ENCODE measurements at places on chromosomes 5 and 9.

- no peak for DNase-seq
Observed at GRCh38 chr9:135565636-135566035, 4.1 kb downstream of the PAEP start.

- DNase-seq: no peak
Observed at GRCh38 chr9:27470291-27470856, 53.7 kb upstream of the IFNK start.

GRCh38 chr5:146965761-146966659 is 87.5 kb upstream of the PPP2R2B start:
- DNase-seq: no peak

GRCh38 chr5:41962491-41962890 is 37.4 kb downstream of the FBXO4 start:
- no peak for DNase-seq

GRCh38 chr9:133492061-133493021 is 13.4 kb upstream of the SLC2A6 start:
- no peak for DNase-seq

DNA sequence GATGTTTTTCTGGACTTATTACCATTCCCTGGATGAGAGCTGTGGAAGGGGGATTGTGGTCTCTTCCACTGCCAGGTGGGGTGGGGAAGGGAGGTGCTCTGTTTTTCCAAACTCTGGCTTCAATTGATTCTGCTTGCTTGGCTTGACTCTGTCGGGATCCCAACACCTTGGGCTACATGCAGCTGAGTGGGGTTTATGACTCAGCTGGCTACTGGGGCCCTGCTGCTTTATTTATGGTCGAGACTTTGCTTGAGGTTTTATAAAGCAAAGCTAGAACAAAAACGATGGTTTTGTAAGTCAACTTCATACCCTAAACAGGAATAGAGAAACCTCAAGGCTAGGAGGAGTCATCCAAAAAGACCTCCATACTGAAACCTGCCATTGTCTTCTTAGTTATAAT is 76.3 kb downstream of the AOPEP start:
- DNase-seq: peak; percentile 43

DNA sequence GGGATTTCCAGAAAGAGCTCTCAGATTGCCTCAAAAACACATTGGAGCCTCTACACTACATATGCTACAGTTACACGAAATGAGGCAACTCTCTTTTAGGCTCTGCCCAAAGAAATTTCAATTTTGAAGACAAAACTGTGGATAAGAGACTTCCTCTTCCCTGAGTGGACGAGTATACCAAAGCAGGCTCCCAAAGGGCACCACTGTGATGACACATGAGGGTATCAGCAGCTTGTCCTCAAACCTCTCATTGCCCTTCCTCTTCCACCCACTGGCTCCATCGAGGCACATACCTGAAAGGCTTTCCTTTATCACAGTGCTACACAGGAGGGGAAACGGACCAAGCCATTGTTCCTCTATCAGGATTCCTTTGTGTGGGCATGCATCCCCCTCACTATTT is 11.3 kb downstream of the CKMT2 start:
- no peak for DNase-seq

- no peak for DNase-seq
Observed at GRCh38 chr5:68373050-68373449, 157.5 kb downstream of the PIK3R1 start.

DNA sequence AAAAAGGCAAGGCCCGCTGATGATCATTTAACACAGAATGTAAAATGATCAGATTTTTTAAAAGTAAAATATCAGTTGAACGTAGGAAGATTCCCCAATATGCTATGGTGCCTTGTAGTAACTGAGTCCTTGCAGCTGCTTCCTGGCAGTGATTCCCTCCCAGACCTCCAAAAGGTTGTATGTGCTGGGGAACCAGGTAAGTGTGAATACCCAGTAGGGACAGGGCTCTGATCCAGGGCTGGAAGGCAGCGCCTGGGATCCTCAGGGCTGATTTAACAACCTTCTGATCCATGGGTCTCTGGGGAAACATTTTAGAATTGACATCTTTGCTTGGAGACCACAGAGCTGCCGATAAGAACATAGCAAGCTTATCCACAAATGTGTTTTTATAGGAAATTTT is 76.7 kb upstream of the IL6ST start:
- DNase-seq: no peak

- DNase-seq: no peak
Observed at GRCh38 chr5:14035859-14036503, 91.5 kb upstream of the DNAH5 start.

- DNase-seq: no peak
Observed at GRCh38 chr9:92488681-92489550, 6.6 kb upstream of the ASPN start.

- no peak for DNase-seq
Observed at GRCh38 chr5:113678924-113679575, 165.6 kb downstream of the YTHDC2 start.

- peak; percentile 30 for DNase-seq
Observed at GRCh38 chr9:133991964-133992779, at the start of gene VAV2. Gene VAV2 (minus strand): TSS chr9:133992324. CDS start chr9:133992278, 46 bp downstream.

DNA sequence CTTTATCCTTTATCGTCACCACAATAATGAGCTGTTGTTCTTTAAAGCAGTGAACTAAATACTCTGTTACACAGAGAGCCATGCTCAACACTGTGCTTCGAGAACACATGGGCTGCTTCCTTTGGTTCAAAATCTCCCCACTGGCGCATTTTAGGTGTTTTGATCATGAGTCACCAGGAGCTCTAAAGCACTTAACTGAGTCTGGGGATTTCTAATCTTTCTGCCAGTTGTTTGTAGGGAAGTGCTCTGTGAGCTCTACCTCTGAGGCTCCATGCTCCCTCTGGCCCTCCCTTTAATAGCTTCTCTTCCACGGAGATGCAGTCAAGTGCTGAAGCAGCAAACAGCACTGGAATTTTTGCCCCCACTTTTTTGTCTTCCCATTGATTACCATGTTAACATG is 17.0 kb downstream of the ERAP2 start:
- no peak for DNase-seq

GRCh38 chr5:89232139-89232603 is 349.2 kb upstream of the MEF2C start:
- DNase-seq: no peak

DNA sequence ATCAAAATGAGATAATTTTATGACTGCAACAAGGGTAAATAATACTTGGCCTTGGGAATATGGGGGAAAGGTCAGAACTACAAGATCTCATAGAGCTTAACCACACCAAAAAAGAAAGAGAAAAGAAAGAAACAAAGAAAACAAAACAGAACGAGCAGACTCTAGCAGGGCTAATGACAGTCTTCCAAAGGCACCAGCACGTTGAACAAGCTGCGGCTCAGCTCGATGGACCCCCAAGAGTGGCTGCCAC is 689 bp downstream of the AK3 start:
- no peak for DNase-seq

- DNase-seq: no peak
Observed at GRCh38 chr9:88783711-88784083, 207.6 kb upstream of the S1PR3 start.

- DNase-seq: no peak
Observed at GRCh38 chr9:129211686-129212085, 33.6 kb upstream of the IER5L start.

DNA sequence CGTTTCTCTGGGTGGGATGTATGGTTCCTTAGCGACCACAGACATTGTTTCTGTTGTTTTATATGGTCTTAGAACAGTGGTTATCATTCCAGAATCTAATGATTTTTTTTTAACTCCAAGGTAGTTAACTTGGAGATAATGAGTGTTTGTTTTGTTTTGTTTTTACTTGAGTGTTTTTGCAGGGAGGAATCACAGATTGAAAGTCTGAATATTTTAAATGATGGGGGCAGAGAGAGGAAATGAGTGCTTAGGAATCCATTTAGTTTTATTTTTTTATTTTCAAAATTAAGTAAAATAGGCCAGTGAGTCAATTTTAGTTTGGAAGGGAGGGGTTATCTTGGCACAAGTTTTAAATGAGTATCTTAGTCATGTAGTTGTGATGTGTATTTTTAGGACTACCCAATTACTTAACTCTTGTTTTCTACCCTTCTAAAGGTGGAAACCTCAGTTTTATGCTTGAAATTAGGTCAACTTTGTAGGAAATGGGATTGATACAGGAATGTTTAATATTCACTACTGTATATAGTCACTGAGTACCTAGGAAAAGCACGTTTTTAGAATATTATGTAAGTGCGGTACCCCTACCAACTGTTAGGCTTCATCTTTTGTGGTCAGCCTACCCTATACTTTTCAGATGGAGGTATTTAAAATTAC is 2.0 kb downstream of the UBE2R2 start:
- no peak for DNase-seq

DNA sequence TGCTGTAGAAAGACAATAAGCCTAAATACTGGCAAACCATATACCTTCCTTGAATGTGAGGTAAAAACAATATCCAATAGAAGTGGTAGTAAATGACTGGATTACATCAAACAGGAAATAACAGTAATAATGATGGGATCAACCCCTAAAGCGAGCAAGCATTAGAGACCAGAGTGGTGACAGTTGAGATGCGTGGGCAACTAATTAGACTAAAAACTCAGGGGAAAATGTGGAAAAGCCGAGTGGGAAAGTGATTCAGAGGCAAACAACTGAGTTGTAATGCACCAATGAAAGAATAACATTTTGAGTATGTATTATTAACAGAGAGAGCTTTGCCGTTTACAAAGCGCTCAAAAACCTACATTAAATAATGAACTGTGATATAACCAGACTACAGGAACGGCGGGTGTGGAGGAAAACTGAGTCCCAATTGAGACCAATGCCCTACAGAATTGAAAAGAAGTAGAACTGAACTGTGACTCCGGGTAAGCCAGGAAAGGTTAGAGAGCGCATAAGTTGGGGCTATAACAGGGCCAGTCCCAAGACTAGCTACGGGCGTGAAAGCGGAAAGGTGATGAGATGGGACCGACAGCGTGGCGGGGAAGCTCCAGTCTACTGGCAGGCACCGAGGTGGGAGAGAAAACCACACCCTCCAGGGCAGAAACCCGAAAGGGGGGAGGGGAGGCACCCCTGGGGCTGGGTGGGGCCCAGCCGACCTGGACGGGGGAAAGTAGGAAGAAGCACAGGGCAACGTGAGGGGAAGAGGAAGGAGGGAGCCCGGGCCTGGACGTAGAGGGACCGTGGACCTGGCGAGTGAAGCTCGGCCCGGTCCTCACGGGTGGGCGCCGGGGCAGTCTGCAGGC is 592 bp downstream of the UBAP2 start:
- DNase-seq: peak; percentile 37

- DNase-seq: peak; percentile 7
Observed at GRCh38 chr5:14873093-14873492, 1.5 kb upstream of the ANKH start.

DNA sequence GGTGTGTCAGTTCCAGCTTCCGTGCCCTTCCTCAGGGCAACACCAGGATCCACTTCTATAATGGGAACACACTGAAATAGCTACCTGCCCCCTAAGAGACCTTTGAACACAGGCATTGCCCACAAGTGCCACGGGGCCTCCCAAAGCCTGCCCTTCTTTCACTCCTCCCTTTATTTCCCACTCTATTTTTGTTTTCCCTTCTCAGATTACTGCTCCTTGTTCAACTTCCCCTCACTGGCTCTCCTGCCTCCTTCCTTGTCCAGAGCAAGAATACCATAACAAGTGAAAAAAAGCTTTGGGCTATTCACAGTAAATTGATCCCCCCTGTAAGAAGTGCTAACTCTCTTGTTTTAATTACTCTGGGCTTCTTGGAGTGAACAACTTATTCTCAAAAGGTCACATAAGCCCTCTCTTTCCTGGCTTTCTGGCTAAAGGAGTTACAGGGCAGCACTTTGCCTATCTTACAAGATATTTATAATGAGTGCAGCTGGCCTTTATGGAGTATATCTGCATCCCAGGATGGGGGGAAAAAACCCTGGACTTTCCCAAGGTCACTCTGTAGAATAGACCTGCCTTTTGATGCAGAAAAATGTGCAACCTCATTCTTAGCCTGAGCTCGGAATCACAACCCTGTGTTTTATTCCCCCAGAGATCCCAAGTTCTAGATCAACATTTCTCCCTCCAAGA is 11.3 kb downstream of the CTXN3 start:
- DNase-seq: no peak

DNA sequence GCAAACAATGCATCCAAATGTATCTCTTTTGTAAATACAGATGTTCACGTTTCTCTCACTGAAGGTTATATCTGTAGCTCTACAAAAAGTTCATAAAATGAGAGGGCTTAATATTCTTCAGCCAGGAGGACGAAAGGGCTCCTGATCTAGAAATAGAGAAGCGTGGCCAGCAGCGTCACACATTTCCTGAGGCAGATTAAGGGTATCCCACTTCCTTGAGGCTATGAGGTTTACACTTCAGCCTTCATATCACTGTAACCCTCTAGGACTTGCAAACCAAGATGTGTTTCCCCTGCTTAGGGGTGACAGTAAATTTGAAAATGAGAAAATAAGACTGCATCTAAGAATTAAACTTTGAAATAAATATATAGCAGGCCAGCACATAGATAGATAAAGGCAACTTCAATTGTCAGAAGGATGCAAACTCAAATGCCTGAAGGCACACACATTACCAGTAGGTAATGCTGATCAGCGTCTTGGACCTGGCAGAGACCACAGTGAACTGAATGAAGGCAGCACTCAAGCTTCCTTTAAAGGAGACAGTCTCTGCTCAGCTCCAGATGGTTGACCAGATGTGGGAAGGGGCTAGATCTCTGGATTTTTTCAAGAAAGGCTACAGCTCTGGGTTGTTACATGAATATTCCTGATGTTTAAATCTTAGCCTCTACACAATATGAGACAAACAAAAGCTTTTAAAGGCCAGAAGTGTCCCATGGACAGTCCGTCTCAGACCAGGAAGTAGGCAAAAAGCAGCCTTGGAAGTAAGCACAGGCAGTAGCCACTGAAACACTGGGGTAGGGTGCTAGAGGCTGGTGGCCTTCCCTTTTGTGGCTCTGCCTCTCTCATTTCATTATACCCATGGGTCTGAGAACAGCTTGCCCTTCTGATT is 197.7 kb downstream of the MCTP1 start:
- no peak for DNase-seq

DNA sequence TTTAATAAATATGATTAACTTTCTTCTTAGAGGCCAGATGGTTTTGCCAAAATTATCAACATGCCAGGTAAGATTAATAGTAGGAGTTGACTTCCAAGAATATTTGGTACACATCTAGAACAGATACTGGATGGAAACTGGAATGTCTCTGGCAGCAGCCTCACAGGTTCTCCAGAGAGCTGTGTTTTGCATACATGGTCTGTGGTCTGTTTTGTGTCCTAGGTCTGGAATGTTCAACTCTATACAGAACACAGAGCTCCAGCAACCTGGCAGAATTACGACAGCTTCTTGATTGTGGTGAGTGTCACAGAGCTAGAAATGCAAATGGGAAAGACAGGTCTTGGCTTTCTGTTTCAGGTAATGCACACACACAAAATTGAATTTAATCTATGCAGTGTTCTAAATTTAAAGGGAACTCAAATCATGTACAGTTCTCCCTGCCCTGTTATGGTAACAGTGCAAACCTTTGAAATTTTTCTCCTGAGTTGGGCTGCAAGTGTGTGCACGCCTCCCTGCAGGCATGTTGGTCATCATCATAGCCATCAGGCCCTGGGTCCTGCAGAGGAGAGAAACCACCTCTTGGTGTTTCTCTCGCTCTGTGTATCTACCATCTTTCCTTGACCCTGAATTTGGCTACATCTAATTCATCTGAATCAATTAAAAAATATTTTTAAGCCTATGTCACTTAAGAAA is 58.3 kb downstream of the PIK3R1 start:
- no peak for DNase-seq

GRCh38 chr5:150541397-150541675 is 33.4 kb downstream of the NDST1 start:
- DNase-seq: no peak
